ENCODE measurements at places on chromosomes 3 and 15.

- no peak for DNase-seq
Observed at GRCh38 chr3:124373524-124373923, 356.7 kb upstream of the UMPS start.

DNA sequence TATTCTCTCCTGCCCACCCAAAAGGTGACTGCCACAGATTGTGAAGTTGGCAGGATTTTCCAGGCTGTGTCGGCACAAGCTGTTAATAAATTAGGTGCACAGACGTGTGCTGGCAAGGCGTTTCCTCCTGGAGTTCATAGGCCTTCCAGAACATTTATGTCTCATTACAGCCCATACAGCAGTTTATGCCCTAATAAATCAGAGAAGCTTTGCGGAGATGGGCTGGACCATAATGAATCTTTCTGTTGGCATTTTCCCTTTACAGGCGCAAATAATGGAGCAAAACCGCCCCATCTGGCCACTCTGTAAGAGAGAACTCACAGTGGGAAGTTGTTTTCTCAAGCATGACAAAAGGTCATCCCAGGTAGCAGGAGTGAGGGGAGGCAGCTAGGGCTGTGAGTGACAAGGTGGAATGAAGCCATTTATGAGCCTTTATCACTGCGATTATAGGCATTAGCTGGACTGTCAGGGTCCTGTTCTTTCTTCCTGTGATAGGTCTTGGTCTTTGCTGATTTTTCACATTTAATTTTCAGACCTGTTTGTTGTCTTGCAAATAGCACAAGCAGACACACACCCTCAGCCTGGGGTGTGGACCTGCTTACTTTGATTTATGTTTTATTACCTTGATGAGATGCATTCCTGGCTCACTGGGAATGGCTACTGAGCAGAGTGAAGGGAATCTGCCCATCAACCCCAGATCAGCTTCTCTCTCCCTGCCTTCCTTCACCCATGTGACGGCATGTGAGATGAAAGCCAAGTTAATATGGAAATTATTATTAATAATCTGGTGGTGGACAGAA lies 257.5 kb downstream of the LRTM1 start:
- DNase-seq, result no peak

- DNase-seq, result no peak
Observed at GRCh38 chr15:68651916-68652525, 73.2 kb downstream of the CORO2B start.

DNA sequence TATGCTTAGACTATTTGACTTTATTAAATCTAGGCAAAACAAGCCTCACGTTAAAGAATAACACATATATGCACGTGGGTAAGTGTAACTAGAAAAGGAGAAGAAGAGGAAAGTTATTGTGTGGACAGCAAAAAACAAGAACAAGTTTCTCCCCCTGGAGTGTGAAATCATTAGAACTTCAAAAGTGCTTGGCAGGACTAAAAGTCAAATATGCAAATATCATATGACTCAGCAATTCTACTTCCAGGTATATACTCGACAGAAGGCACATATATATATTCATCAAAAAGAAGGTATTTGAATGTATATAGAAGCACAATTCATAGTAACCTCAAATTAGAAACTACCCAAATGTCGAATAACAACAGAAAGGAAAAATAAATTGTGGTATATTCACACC lies 68.9 kb upstream of the STXBP5L start:
- DNase-seq, result no peak

DNA sequence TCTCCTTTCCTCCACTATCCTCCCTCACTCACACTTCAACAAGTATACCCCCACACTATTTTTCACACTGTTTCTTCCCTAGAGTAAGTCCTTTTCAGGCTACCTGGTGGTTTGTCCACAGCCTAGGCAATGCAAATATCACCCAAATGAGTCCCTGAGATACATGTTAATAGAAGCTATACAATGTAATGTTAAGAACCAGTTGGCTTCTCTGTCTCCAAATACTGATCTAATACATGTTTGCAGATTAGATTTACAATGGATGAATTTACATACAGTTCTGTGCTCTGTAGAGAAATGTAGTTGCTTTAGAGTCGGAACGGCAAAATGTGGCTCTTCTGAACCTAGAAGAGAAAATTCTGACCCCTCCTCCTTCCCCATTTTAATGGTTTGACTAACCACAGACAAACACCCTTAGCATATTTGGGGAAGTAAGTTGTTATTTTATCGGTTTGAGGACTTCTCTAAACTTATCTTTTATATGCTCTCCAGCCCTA lies 63.6 kb upstream of the MBNL1 start:
- DNase-seq, result no peak

DNA sequence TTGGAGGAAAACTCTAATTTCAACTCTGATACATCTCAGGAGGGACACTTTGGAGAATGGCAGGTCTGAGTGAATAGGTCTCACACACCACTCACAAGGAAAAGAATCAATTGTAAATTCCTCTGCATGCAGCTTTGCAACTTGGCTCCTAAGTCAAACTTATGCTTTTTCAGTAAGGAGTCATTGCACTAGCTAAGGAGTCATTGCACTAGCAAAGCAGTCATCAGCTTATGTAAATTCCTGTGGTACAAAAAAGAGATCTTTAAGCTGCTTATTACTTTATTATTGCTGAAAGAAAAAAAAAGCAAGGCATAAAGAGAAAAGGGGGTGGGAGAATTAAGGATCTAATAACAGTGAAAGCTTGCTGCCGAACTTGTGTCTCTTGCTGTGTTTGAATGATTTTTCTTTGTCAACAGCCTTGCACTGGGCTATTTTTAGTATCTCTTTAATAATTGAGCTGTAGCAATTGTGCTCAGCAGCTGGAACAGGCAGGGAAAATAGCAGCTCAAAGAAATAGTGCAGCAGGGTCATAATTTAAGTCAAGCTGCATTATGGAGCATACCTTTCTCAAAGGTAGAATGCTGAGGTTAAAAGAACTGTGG lies 154.3 kb upstream of the ARPP21 start:
- DNase-seq, result no peak

DNA sequence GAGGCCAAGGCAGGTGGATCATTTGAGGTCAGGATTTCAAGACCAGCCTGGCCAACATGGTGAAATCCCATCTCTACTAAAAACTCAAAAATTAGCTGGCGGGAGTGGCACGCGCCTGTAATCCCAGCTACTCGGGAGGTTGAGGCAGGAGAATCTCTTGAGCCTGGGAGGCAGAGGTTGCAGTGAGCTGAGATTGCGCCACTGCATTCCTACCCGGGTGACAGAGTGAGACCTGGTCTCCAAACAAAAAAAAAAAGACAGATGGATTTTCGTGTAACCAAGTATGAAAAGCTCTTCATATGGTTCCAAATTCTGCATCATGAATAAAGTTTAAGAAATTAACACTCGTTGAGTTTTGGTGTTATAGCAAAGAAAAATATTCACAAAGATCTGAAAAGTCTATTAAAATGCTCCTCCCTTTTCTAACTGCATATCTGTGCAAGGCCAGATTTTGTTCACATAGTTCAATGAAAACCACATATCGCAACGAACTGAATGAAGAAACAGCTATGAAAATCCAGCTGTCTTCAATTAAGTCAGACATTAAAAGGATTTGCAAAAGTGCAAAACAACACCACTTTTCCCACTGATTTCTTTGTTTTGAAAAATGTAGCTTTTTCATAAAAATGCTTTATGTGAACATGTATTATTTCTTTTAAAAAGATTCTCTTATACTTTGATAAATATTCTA lies 23.8 kb upstream of the FBLN2 start:
- DNase-seq, result no peak

Data from stimulated activated CD4-positive, alpha-beta T cell treated with anti-CD3 and anti-CD28 coated beads, Interleukin-4, amount 100 ng/mL, for 1 hour (primary cell).